NCI-H2029 treated with DMSO at 0.1 percent for 48 hours (cell line): ENCODE measurements at places on chromosomes 7 and 10.
A peak's percentile ranks its signal among the peaks of the same experiment; 100 is the strongest.

DNA sequence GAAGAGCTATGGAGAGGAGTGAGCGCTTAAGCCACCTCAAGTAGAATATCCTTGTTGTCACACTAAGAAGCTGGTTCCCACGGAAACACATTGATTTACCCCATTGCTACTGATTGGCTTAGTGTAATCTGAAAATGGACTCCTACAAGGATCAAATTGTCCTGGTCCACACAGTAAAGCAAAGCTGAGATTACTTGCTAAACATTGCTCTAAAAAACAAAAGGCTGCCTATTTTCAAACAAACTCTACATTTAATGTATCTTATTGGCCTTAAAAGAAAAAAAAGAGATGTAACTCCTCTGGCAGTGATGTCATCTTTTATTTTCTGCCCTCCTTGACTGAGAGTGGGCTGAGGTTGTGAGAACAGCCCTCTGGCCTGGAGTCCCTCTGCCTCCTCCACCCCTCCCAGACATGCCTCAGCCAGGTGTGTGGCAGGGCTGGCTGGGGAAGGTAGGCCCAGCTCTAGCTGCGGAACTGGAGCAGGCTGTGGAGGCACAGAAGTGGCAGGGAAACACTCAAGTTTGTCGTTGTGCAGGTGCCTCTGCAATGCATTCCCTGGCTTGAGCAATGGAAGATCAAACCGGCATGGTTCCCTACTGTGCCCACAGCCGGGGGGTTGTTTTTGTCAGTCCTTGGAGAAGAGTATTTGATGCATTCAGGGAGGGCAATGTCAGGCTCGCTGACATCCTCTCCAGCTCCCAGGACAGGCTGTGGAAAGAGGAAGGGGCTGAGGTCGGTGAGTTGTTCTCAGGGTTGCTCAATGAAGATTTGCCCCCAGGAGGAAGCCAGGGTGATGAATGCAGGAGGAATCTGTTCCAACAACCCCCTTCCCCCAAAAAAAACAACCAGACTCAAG is 9.1 kb downstream of the KLF6 start:
- no peak for DNase-seq

DNA sequence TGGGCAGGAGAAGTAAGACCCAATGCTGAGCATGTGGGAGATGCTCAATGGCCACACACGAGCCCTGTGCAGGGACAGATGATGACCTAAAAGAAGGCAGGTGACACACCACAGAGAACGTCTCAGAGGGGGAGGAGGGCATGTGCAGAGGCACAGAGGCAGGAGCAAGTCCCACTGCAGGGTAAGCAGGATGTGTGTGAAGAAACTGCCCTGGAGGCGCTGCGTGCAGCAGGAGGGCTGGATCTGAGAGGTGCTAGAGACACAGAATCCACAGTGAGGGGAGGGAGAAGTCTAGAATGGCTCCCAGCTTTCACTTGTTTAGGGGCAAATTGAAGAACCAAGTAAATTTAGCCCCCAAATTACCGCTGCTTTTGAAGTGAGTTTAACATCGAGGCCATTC is 14.9 kb downstream of the DYDC2 start:
- DNase-seq = no peak

GRCh38 chr10:12605580-12606405 is 256.4 kb downstream of the CAMK1D start:
- peak; percentile 50 for DNase-seq

- no peak for DNase-seq
Observed at GRCh38 chr7:148107443-148108127, 483.0 kb upstream of the C7orf33 start.

- no peak for DNase-seq
Observed at GRCh38 chr10:128338951-128339350, 212.7 kb upstream of the MKI67 start.

- DNase-seq = no peak
Observed at GRCh38 chr10:131168238-131168875, 143.2 kb downstream of the TCERG1L start.

DNA sequence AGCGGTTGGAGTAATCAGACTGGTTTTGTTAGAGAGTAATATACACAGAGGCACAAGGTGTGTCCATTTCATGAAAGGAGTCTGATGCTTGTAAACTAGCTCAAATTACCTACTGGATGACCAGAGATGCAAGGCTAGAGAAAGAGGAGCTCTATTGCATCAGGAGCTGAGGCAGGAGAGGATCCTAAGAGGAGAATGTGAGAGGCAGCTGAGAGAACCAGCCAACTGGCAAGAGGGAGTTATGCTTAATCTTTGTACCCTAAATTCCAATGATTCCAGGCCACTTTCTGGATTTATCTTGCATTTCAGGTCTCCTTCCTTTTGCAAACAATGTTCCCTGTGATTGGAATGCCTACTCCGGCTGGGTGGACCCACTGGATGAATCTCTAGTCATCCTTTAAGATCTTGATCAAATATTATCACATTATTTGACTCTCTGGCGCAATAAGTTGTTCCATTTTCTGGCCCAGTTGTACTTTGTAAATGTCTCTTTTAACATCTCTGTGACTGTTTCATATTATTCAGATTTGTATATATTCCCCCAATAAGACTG is 57.5 kb upstream of the PTPN12 start:
- DNase-seq = peak; percentile 54

GRCh38 chr10:91884536-91884935 is 24.8 kb downstream of the FGFBP3 start:
- DNase-seq = no peak

GRCh38 chr10:4241724-4242345 is 456.8 kb upstream of the KLF6 start:
- DNase-seq = no peak

GRCh38 chr7:106287786-106288185 is 3.0 kb upstream of the NAMPT start:
- DNase-seq = no peak

DNA sequence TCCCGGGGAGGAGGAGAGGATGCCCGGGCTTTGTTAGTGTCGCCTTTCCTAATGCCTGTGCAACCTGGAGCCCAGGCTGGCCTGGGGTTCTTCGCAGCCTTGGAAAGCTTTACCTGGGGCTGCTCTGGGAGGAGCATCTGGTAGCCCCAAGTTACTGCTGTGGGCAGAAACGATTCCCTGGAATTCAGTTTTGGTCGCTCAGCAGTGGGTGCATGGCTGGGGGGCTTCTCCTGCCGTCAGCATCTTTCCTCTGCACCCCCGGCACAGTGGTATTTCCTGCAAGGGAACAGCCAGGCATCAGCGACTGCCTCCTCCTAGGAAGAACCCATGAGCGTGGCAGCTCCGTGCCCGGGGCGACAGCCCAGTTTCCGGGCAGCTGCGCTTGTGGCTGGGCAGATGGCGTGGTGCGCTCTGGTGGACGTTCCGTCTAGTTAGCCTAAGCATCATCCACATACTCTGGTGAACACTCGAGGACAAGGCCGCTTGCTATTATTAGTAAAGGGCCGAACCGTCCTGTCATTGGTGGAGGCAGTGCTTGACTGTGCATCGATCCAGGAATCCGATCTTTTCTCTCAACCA is 107.0 kb upstream of the BTBD16 start:
- no peak for DNase-seq

DNA sequence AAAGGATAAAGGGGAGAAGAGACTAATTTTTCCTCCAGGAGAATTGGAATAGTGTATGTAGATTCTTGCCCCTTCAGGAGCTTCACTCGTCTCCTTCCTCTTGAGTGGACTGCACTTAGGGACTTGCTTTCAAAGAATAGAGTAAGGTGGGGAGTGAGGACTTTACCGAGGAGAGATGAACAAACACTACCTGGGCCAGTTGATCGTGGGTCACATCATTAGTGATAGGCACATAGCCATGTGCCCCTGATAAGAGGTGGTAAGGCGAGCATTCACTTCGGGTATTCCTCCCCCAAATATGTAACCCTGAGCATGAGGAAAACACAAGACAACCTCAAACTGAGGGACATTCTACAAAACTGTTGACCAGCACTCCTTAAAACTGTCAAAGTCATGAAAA is 14.6 kb upstream of the KIFBP start:
- DNase-seq = no peak

DNA sequence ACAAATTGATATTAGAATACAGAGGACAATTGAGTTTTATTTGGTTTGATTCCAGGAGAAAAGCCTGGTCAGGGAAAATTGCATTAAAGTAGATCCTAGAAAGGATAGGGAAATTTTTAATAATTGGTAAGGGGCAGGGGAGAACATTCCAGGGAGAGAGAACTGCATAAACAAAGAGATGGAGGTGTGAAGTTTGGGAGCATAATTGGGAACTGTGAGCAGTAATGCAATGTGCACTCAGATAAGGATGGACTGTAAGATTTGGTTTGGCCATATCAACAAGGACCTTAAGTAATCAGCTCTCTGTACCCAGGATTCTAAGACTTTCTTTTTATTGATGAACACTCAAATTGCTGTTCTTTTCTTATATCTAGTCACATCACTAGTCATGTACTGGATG is 41.4 kb downstream of the ZMYND11 start:
- DNase-seq = no peak

- no peak for DNase-seq
Observed at GRCh38 chr10:27743877-27744801, 1.5 kb downstream of the MKX start.

GRCh38 chr7:130234078-130234477 is 26.4 kb downstream of the SSMEM1 start:
- no peak for DNase-seq

DNA sequence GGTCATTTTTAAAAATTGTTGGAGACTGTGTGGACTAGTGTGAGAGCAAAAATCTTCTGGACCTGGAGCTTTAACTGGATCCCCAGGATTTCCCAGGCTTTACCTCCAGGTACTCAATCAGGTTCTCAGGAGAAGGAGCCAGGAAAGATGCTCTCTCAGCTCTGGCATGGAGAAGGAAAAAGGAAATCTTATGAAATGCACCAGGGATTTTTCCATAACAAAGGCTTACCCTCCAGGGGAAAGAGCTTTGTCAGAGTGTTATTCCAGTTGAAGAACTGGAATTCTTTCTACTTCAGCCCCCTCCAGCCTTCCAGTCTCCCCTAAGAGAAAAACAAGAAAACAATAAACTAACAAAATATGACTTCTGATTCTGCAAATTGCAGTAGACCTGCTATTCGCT is 436.7 kb upstream of the ANKRD30A start:
- no peak for DNase-seq

DNA sequence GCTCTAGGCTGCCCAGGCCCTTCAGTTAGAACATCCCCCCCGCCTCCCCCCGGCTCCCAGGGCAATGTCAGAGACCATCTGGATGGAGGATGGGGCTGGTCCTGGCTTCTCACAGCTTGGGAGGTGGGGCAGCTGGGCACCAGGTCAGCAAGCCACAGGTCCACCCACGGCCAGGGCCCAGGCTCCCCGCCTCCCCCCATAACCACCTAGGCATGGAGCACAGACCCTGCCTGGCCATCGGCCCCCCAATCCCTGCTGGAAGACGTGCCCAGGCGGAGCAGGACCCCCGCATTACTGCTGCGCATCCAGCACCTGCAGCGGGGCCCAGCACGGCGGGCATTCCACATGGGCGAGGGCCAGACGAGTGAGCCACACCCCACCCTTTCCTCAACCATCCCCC is 169.6 kb downstream of the ELFN1 start:
- DNase-seq = no peak

GRCh38 chr10:33461295-33461640 is 126.8 kb upstream of the NRP1 start:
- no peak for DNase-seq

- DNase-seq = no peak
Observed at GRCh38 chr7:101234636-101235035, 3.0 kb downstream of the CLDN15 start.

DNA sequence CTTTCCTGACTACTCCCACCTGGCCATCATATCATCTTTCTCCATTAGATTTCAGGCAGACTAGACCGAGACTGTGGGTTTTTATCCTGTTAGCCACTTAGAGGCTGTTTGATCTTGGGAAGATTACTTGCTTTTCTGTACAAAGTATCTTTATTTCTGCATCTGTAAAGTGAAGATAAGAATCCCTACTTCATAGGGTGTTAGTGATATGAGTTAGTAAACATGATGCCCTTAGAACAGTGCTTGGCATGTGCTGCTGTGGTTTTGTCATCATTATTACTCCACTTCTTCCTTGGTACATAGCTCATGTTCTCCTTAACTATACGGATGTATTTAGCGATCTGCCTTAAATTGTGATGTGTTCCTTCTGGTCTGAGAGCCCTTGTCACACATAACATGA is 165.2 kb downstream of the AUTS2 start:
- no peak for DNase-seq

DNA sequence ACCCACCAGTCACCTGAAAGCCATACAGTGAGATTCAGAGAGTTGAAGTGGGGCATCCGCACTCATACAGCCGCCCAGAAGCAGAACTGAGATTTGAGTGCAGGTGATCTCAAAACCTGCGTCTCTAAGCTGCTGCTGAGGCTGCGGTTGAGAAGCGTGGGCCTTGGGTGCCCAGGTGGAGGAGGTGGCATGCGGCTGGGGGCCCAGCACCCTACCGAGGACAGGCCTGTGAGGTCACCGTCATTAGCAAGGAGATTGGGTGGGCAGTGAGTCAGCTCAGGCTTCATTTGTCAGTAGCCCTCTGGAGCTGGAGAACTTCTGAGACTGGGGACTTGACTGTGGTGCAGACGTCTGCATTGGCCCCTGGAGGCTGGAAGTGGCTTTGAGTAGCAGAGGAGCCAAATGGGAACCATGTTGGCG is 29.8 kb downstream of the ZMIZ1 start:
- no peak for DNase-seq

- no peak for DNase-seq
Observed at GRCh38 chr7:155530601-155531000, 15.8 kb downstream of the CNPY1 start.

GRCh38 chr7:132713893-132714292 is 137.6 kb upstream of the PLXNA4 start:
- DNase-seq = no peak

DNA sequence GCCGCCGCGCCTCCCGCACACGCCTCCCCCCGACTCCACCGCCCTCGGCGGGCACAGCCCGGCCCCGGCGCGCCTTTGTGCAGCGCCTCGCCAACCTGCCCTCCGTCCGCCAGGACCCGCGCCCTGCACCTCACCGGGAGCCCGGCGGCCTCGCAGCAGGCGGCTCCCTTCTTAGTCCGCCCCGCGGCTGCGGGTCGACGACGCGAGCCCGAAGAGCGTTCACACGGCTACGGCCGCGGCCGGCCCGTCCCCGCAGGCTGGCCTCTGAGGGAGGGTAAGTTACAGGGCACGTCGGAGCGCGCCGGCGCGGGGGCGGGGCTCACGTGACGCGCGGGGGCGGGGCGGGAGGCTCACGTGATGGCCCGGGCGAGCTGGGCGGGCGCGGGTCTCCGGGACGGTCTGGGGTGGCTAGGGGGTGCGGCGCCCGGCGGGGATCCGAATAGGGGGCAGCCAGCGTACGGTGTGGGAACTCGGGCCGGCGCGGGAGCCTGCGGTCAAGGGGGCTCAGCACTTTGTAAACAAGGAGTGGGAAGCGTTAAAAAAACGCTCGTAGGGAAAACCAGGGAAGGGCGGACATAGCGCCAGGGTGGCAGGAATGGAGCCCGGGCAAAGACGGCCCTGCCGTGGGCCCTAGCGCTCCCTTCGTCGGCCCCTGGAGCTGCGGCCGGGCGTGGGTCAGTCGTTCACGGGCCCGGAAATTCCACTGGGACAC is at the start of gene ARHGAP12:
ARHGAP12 (minus strand) TSS at position 283 of the 712 bp plus-strand sequence. CDS start 19,976 bp downstream, outside the sequence.
- no peak for DNase-seq
